ENCODE measurements at places on chromosomes 3 and 15.

- DNase-seq, result no peak
These were observed 36.9 kb downstream of the SUCLG2 start for GRCh38 chr3:67617518-67617917.

DNA sequence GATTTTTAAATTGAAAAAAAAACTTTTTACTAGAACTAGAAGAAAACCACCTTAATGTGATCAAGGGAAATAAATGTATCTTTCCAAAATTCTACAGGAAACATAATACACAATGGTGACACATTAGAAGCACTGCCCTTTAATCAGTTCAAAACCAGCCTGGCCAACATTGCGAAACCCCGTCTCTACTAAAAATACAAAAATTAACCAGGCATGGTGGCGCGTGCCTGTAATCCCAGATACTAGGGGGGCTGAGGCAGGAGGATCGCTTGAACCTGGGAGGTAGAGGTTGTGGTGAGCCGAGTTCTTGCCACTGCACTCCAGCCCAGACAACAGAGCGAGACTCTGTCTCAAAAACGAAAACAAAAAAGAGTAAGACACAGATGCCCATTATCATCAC lies 134.5 kb downstream of the TBC1D5 start:
- DNase-seq, result no peak

DNA sequence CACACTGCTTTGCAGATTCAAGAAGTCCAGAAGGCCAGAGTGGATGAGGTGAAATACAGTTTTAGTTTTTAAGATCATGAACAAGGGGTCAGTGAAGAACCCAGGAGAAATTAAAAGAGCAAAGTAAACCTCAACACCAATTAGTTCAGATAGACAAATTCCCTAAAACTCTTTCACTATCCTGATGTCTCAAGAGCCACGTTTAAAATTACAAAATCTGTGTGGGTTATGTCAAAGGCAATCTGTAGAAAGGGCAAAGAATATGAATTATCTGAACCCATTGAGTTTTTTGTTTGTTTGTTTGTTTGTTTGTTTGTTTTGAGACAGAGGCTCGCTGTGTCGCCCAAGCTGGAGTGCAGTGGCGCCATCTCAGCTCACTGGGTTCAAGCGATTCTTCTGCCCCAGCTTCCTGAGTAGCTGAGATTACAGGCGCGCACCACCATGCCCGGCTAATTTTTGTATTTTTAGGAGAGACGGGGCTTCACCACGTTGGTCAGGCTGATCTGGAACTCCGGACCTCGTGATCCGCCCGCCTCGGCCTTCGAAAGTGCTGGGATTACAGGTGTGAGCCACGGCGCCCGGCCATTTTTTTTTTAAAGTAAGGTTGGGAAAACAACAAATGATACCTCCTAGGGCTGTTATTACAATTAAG lies 32.1 kb upstream of the ST3GAL6 start:
- DNase-seq, result no peak

GRCh38 chr3:169591159-169591951 lies 72.2 kb downstream of the MECOM start:
- no peak for DNase-seq

- no peak for DNase-seq
These were observed 106.3 kb upstream of the ANKRD28 start for GRCh38 chr3:15903759-15904720.

- no peak for DNase-seq
These were observed 5.7 kb upstream of the MAPK6 start for GRCh38 chr15:52013151-52013791.

DNA sequence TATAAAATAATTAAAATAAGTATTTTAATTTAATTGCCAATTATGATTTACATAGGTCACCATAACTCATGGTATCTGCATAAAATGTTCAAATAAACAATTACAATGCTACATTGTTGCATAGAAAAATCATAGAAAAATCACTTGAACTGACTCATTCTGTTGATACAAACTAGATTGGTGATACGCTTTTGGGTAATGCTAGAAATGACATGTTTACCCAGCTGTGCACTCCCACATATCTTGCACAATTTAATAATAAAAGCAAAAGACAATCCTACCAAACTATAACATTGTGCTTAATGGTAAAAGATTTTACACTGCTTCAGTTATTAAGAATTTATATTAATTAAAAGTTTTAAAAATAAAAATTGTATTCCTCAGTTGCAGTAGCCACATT lies 45.8 kb upstream of the FBXL22 start:
- DNase-seq, result no peak

DNA sequence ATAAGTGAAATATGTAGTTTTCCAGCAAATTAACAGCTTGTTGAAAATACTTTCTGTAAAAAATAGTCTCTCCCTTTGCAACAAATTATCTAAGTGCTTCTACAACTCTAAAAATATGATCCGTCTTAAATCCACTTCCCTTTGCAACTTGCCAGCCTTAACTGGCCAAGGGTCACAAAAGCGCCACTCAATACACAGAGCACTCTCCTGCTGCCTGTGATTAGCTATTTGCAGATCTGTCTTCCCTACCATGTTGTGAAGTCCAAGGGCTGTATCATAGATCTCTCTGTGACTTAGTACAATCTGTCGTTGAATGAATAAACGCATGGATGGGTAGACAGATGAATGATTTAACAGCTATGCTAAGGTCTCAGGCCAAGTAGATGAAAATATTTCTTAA lies 76.2 kb downstream of the ITGB5 start:
- no peak for DNase-seq

GRCh38 chr3:193868590-193868989 lies 267.4 kb upstream of the HES1 start:
- DNase-seq, result no peak

DNA sequence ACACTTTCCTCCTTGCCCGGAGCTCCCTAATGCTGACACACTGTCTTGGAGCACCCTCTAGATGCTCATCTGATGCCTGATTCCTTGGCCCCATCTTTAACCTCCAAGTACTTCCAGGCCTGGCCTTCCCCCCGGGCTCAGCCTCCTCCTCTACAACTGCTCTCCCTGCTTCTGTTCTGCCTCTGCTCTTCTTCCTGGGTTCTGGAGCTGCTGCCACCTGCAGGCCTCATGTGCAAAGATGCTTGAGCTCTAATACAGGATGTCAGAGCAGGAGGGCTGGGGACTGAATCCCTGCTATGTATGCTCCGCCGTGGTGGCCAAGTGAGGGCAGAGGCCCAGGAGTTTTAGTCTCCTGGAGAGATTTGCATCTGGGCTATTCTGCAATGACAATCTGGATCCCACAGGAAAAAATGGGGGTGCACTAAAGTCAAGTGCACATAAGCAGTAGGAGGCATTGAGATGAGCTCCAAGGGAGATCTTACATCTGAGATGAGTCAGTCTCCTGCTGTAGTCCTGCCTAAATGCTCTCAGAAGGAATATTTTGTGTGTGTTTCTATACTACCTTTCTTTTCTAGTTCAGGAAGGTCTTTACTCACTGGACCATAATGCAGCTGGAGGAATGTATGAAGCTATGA lies 296.3 kb downstream of the UACA start:
- peak; percentile 84 for DNase-seq

- no peak for DNase-seq
These were observed 554.1 kb downstream of the GOLGA6L6 start for GRCh38 chr15:19987389-19988048.

- no peak for DNase-seq
These were observed 1.8 kb downstream of the PLXNB1 start for GRCh38 chr3:48428088-48428571.

- DNase-seq, result no peak
These were observed 164.1 kb upstream of the LRRFIP2 start for GRCh38 chr3:37338500-37338899.

- no peak for DNase-seq
These were observed 1.5 kb upstream of the ITIH3 start for GRCh38 chr3:52792961-52793695.

DNA sequence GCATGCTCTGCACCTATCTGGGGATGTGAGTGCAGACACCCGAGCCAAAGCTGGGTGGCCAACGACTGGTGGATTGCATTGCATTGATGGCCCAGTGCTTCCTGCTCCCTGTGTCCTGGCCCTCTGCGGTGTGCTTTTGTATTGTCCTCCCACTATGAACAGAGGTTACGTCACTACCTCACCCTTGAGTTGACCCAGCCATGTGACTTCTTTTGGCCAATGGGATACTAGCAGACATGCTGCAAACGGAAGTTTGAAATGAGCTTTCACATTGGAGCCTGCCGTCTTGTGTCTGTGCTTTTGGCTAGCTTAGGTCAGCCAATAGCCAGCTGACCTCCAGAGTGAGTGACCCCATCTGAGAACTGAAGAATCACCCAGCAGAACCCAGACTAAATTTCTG lies 15.3 kb upstream of the TBC1D21 start:
- DNase-seq, result no peak

DNA sequence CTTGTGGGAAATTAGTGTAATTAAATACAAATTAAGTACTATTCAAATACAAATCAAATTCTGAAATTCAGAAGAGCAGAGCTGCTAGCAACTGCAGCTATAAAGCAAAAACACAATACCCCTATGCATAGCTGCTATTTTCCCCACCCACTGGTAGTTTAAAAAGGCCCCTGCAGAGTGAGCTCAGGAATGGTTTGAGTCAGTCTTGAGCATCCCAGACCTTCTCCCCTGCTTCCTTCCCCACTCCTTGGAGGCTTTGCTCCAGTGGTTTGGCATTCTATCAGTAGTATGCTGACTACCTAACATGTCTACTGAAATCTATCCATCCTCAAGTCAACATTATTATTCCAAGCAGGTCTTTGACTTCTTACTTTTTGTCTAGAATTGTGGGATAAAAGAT lies 53.0 kb downstream of the EFHB start:
- no peak for DNase-seq

DNA sequence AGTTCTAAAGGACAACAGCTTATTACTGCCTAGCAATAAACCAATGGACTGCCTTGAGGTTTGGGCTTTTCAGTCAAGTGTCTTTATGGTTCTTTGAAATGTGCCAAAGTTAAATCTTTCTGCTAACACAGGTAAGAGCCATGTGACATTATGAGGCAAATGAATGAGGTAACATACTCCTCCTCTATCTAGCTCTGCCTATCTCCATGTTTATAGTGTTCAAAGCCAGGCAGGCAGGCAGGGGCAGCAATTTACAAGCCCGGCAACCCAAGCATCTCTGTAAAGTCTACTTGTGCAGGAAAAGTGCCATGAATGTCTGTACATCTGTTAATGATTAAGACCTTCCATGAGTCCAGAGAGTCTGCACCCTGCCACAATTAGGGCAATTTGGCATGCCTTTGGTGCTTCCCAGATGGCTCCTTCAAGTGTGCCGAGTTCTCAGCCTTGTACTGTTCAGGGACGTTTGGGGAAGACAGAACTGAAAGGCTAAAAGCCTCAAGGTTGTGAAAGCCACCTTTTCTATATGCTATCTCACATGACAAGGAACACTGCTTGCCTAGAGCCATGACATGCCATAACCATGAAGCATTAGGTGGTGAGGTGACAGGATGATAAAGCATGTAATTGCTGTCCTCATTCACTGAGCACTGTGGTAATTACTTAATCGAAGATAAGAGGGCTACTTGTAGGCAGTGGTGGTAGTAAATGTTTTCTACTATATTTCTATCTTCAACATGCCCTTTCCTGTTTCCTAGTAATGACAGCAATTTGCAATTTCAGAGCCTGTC lies 41.4 kb upstream of the EIF1B start:
- peak; percentile 59 for DNase-seq

- no peak for DNase-seq
These were observed 72.9 kb downstream of the CLASP2 start for GRCh38 chr3:33645060-33645647.

DNA sequence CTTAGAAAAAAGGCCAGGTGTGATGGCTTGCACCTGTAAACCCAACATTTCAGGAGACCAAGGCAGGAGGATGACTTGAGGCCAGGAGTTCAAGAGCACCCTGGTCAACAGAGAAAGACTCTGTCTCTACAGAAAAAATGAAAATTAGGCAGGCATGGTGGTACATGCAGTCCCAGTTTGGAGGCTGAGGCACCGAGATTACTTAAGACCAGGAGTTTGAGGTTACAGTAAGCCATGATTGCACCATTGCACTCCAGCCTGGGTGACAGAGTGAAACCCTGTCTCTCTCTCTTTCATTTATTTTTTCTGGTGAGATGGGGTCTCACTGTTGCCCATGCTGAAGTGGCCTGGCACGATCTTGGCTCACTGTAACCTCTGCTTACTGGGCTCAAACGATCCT lies 24.7 kb downstream of the IP6K1 start:
- DNase-seq, result no peak

- no peak for DNase-seq
These were observed 61.5 kb upstream of the SETMAR start for GRCh38 chr3:4241595-4242170.

DNA sequence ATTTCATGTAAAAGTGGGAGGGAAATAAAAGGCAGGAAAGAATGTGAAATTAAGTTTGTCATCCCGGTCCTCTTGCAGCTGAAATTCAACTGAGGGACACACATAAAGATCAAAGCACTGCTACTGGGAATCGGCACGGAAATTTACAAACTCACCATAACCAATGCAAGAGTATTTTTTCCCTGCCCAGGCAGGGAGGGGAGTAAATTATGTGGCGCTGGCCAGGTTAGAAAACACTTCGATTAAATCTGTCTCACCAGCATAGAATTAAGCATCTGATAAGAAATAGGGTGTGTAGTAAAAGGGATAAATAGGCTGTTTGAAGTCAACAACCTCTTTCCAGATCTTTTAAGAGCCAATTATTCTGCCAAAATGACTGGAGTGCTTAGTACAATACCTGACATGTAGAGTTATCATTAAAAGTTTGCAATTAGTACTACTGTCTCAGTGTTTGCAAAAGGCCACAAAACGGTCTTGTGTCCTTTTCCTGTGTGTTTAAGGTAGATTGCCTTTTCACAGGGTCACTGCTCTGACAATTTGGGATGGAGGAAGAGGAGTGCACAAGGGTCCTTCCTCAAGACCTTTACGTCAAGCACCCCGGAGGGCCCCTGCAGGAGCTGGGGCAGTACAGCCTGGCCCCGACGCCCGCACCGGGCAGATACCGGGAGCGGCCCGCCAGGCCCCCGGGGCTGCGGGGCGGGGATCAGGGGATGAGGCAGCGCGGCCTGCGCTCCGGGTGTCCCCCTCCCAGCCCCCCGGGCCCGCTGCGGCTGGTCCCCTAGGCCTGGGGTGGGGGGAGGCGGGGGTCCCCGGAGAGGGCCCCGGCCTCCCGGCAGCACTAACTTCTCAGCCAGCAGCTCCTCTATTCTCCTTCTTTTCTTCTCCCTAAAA lies 651 bp downstream of the UBA3 start:
- no peak for DNase-seq

- no peak for DNase-seq
These were observed 476.8 kb downstream of the NTRK3 start for GRCh38 chr15:87779746-87780145.

DNA sequence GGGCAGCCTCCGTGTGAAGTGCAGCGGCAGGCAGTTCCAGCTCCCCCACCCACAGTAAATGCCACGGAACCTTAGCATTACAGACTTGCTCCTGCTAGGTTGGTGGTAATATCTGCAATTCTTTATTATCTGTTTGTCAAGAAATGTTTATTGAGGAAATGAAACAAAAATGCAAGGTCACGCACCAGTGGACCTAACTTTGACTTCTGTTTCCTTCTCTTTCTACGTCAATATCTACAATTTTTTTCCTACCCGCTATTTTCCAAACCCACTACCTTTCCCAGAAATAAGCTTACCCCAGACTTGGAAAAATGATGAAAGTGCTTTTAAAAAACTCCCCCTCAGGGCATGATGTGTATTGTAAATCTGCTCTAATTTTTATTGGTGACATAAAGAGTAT lies 18.9 kb downstream of the ILDR1 start:
- no peak for DNase-seq

- DNase-seq, result no peak
These were observed 113.1 kb downstream of the POLR2M start for GRCh38 chr15:57819646-57820045.

Measured in islet precursor cell (in vitro differentiated cells).